Dermis blood vessel endothelial cell (primary cell): ENCODE measurements at places on chromosomes 7 and 10.

DNA sequence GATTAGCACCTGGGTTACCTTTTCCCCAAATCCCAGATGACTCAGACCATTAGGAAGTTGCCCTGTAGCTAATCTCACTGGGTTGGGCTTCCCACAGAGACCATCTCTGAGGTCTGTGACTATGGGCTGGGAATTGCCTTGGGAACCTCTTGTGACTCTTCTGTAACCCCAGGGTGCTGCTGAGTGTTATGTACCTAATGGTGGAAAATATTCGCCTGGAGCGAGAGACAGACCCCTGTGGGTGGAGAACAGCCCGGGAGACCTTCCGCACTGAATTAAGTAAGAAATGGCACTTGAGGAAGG, 20.0 kb downstream of the STRIP2 start:
- no peak for DNase-seq

DNA sequence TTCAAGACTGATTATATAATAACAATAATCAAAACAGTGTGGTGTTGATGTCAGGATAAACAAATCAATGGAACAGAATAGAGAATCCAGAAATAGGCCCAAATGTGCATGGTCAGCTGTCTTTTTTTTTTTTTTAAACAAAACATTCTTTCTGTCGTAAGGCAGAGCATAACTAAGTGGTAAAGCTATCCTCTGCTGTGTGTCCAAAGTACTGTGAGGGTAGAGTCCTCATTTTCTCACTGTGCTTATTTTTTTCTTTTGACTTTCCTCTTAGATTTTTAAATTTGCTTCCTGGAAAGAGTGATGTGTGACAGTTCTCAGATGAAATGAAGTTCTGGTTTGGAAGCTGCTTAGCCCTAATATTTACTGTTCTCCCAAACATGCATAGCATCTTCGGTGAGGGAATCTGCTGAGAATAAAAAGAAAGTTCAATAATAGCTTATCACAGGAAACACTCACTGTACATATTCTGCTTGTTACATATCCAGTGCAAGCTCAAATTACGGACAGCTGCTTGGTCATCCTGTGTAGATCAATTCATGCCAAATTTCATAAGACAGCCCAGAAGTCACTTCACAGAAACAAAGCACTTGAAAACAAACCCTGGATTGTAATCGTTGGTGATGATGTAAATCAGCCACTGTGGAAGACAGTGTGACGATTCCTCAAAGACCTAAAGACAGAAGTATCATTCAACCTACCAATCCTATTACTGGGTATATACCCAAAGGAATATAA, 423.9 kb downstream of the NEBL start:
- no peak for DNase-seq

DNA sequence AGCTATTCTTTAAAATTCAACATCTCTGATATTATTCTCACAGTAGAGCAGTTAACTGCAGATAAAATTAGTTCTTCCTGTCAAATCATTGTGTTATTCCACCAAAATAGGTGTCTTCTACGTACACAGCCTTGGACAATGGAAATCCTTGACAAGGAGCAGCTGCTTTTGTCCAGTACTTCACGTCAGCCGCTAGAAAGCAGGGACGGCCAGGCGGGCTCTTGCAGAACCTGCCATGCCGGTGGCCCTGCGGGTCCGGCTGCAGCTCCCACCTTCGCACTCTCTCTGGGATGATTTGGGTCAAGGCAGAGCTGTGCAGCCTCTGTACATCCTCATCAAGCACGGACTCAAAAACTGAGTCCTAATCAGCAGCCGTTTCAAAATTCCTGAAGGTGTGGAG, 2.2 kb upstream of the FOXI2 start:
- DNase-seq = no peak

- DNase-seq = peak; percentile 69
Measured at GRCh38 chr10:72886621-72887020, 6.9 kb upstream of the OIT3 start.

GRCh38 chr10:84328418-84329195, at the start of gene CCSER2:
Gene CCSER2 (plus strand): TSS chr10:84328589. CDS start chr10:84371053, 42,464 bp downstream.
- DNase-seq = peak; percentile 97

GRCh38 chr10:73997787-73998622, at the start of gene VCL:
Gene VCL (plus strand): TSS chr10:73998116. CDS start chr10:73998208, 92 bp downstream.
- peak; percentile 99 for DNase-seq

- DNase-seq = no peak
Measured at GRCh38 chr7:18521236-18521589, 25.7 kb downstream of the HDAC9 start.

GRCh38 chr7:28292834-28293526, 112.4 kb upstream of the JAZF1 start:
- no peak for DNase-seq

DNA sequence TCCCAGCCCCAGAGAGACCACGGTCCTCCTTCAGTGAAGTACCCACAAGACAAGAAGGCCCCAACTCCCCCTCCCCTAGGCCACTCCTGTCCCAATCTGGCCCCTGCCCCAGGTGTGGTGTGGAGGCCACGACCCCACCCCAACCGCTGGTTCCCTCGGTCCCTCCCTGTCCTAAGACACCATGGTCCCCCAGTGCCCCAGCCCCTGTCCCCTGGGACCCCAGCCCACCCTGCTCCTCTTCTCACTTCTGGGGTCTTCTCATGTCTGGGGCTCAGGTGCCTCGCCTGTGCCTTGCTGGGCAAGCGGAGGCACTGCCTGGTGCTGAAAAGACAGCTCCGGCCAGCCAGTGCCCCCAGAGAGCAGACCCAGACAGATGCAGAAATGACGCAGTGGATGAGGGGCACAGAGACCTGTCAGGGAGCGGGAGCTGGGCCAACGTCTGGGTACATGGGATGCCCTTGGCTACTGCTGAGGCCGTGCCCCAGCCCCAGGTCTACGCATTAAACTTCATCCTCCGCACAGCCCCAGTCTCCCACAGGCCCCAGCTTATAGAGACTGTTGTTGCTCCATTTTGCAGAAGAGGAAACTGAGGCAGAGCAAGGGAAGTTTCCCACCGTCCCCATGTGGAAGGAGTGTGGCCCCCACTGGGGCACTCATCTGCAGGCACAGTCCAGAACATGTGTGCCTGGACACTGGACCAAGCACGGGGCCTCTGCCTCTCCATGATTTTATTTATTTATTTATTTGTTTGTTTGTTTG, 14.8 kb downstream of the GRIFIN start:
- no peak for DNase-seq

DNA sequence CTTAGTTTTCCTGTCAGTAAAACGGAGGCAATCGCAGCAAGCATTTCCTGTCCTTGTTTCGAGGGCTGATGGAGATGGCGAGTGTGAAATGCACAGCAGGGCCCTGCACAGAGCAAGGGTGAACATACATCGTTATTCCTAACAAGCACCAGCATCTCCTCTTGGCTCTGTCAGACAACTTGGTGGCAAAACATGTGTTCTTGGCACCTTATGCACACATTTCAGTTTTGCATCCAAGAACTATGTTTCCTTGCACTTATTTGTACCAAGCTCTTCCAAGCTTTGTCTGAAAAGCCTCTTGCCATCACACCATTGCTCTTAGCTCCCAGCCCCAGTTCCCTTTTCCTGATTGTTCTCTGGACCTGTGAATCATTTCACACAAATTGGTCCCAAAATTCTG, 132.9 kb upstream of the GRB10 start:
- peak; percentile 21 for DNase-seq

DNA sequence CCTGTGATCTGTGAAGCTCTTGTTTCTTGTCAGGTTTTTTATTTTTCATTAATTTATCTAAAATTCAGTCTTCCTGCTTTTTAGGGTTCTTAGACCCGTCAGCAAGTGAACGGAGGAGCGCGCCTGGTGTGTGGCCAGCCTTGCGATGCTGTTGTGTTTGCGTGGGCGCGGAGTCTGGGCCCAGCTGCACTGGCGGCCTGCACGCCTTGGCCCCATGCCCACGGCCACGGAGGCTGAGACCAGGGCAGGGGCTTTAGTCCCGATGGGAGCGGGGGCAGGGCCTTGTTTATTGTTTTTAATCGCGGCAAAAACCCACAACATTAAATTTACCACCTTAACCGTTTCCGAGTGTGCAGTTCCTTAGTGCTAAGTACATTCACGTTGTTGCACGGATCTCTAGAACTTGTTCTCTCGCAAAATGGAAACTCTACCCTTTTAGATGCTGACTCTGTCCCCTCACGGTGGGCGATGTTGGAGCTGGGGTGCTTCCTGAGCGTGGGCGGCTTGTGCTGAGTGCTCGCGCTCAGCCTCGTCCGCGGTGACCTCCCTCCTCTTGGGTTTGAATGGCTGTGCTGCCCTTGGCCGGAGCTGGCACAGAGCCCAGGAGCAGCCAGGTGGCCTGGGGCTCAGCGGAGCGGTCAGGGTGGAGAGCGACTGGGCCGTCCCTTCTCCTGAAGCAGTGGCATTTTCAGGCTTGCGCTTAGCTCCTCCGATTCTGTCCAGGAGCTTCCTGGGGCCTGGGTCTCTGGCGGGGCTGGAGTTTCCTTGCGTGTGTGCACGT, 69.1 kb downstream of the INPP5A start:
- DNase-seq = peak; percentile 77

DNA sequence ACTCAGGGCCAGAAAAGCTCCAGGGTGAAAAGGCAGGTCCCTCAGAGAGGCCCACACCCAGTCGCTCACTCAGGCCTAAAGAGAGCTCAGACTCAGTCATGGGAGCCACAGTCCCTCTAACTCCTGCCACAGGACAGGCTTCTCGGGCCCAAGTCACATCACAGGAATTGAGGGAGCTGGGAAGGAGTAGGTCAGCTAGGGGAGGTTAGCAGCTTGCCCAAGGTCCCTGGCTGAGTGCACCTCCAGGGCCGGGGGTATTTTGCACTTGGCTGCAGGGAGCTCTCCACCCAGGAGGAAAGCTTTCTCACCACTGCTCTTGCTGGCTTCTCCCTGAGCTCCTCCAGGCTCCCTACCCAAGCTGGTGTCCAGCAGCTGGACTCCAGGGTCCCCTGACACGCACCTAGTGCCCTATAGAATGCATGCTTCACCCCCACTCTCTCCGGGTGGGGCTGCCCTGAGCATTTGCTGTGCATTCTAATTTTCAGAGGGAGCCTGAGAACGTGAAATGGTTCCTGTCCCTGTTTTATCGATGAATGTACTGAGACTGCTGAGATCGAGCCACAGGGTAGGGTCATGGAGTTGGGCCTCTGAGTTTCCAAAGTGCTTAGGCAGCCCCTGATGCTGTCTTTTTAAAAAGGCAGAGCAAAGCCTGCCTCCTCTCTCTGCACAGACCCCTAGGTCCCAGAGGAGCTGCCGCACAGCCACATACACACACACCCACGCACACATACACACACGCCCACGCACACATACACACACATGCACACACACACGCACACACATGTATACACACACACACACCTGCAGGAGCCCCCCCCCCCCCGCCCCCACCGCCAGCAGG, 37.9 kb upstream of the RET start:
- no peak for DNase-seq

GRCh38 chr7:2931034-2931415, 86.9 kb upstream of the GNA12 start:
- no peak for DNase-seq

GRCh38 chr10:101785801-101786200, 2.6 kb upstream of the NPM3 start:
- DNase-seq = no peak

DNA sequence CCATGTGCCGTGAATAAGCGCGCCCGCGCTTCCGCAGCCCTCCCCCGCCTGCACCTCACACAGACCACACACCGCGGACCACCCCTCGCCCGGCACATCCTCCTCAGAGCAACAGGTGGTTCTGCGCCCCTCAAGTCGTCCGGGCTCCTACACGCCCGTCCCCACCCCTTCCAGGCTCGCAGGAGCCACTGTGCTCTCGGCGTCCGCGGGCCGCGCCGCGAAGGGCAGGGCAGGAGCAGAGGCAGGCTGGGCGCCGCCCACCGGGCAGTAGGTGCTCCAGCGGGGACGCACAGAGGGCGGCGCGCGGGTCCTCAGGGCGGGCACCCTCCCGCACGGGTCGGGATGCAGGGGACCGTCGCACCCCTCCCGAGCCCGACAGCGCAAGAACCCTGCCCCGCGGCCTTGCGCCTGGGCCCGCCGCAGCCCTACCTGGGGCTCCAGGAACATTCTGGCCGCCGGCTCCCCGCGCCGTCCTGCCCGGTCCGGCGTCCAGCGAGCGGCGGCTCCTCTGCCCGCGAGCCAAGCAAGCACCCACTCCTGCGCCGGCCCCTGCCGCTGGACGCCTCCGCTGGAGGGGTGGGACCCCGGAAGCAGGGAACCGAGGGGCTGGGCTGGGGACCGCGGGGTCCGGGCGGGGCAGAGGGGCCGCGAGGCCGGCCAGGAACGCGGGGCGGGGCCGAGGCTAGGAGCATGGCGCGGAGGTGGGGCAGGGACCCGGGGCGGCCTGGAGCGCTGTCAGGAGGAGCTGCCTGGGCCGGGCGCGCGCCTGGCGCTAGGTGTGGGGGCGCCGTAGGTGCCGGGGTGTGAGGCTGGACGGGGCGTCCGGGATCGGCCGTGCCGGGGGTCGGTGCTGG, 37.4 kb downstream of the RASGEF1A start:
- DNase-seq = no peak

DNA sequence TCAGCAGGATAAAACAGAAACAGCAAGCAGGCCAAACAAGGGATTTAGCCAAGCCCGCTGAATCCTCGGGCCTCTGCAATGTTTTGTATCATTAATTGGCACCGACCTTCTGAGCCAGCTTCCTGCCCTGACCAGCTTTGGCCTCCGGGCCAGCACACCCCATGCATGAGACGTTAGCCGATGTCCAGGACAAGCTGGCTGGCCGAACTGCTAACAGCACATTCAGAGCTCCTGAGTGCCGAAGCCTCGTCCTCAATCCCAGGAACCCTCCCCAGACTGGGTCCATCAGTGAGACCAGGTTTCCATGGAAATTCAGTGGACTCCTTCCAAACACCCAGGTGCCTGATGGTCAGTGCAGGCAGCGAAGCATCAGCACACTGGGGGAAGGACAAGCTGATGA, 134.3 kb upstream of the PFKP start:
- DNase-seq = peak; percentile 31

DNA sequence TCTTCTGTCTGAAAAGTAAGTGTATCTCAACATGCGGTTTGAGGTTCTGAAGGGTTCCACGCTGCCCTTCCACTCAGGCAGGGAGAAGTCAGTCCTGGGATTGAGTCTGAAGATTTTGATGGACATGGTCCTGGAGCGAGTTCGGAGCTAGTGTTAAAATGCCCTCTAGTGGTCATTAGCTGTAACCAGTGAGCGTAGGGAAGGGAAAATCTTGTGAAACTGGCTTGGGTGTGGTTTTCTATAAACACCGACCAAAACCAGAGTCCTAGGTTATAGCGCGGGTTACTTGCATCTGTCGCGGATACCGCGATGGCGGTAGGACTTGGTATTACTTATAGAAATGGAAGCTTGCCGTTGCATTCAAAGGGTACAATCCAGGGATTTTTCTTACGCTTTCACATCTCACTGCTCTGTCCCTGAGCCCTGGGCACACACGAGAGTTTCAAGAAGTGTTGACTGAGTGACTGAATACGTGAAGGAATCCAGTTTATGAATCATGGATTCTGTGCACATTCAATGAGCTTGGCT, 348.2 kb upstream of the C7orf33 start:
- DNase-seq = peak; percentile 49

- no peak for DNase-seq
Measured at GRCh38 chr7:41183741-41184140, 519.1 kb downstream of the INHBA start.
